ENCODE measurements at places on chromosomes 11 and 22.

DNA sequence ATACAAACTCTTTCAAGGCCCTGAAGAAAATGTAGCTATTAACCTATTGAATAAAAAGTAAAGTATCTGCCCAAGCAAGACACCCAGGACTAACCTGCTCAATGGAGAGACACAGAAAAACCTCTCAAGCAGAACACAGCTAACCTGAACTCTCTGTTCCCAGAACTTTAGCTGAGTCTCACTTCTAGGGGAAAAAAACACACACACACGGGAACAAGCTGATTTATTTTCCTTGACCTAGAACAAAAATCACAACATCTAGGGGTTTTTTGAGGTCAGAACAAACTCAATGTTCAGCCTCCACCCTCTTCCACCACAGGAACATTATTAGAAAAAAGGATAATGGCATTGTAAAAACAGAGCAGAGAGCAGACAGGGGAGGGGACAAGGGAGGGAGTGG lies 121.6 kb downstream of the BBOX1 start:
- no peak for DNase-seq

DNA sequence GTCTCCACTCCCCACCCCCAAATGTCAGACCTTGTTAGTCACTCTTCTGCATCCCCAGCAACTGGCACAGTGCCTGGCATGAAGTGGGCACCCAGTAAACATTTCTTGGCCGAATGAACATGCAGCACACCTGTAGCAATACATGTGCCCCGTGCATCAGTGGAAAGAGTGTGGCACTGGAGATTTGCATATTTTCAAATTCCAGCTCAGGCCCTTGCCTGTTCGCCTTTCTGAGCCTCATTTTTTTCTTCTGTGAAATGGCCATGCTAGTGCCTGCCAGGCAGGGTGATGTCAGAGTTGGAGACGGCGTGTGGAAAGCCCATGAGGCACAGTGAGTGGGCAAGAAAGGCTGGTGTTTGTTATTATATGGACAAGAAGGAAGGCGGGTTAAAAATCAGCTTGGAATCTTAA lies 38.7 kb downstream of the CD82 start:
- no peak for DNase-seq

DNA sequence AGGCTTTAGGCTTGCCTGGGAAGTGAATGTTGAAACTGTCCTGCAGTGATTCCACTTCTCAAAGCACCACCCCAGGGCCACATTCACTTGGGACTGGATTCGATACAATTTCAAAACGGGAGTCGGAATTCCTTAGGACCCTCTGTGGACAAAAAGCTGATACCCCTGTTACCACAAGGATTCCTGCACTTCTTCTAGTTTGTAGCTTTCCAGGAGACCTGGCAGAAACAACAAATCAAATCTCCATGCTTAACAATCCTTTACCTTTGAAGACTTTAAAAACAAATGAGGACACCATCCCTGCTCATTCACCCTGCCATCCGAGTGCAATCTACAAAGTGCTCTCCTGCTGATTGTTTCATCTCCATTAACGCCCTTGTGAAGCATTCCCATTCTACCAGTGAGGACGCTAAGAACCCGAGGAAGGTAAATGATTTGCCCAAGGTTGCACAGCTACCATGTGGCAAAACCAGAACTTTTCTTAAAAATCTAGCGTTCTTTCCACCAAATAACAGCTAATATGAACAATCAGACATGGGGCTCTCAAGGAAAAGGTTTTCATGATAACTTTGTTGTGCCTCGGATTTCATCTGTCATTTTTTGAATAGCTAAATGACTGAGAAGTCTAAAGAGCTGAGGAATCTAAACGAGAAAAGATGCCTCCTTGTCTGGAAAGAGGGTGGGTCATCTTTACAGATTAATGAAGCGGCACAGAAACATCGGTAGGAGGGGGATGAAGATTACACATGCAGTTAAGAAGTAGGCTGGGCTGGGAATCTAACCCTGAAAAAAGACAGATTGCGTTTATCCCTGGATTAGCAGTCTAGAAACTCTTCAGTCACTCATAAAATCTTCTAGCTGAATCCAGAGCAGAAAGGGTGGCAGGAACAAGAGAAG lies 720 bp upstream of the MPZL2 start:
- DNase-seq: no peak

GRCh38 chr11:6419009-6419631 lies at the start of gene APBB1:
Gene APBB1 (minus strand): TSS chr11:6419094. CDS start chr11:6411347, 7,747 bp downstream.
- peak; percentile 73 for DNase-seq

- no peak for DNase-seq
Observed at GRCh38 chr22:43889860-43890253, 2.0 kb downstream of the PNPLA5 start.

- no peak for DNase-seq
Observed at GRCh38 chr22:50571264-50572175, 6.7 kb downstream of the CPT1B start.

- DNase-seq: no peak
Observed at GRCh38 chr11:27444801-27445215, 27.8 kb downstream of the LGR4 start.

- DNase-seq: peak; percentile 16
Observed at GRCh38 chr11:762421-763072, 14.7 kb downstream of the GATD1 start.

DNA sequence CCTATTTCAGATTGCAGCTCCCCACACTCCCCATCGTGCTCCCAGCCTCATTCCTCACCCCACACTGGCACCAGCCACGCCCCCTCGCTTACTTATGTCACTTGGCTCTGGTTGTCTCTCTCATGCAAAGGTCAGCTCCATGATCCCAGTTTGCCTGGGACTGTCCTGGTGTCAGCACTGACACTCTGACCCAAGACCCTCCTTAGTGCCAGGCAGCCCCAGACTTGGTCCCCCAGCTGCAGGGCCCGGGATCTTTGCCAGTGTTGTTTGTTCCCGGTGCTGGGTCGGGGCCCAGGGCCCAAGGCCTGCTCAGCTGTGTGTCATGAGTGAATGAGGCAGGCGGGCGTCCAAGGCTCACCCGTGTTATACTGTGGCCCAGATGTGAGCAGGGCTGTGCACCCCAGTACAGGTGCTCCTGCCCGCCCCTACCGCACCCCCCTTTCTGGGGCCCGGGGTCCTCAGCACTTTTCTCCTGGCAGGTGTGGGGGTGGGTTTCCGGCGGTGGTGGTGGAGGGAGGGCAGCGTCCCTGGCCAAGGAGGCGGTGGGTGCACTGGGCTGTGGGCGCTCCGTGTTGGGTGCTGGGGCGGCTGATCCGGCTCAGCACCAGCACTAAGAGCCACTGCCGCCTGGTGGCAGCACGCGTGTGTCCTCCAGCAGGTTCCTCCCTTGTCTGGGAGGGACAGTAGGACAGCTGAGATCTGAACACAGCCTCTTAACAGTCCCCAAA lies 19.5 kb downstream of the IL17REL start:
- peak; percentile 77 for DNase-seq

DNA sequence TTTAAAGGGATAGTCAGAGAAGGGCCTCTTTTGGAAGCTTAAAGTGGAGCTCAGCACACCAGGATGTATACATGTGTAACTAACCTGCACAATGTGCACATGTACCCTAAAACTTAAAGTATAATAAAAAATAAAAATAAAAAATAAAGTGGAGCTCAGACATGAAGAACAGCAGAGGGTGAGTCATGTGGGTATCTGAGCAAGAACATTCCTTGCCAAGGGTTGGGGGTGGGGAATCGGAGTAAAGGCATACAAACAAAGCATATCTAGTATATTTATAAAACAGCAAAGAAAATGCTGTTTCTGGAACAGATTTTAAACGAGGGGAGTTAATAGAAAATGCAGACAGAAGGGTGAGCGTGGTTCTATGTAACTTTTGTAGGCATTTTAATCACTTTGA lies 562.6 kb upstream of the ANO3 start:
- DNase-seq: no peak

DNA sequence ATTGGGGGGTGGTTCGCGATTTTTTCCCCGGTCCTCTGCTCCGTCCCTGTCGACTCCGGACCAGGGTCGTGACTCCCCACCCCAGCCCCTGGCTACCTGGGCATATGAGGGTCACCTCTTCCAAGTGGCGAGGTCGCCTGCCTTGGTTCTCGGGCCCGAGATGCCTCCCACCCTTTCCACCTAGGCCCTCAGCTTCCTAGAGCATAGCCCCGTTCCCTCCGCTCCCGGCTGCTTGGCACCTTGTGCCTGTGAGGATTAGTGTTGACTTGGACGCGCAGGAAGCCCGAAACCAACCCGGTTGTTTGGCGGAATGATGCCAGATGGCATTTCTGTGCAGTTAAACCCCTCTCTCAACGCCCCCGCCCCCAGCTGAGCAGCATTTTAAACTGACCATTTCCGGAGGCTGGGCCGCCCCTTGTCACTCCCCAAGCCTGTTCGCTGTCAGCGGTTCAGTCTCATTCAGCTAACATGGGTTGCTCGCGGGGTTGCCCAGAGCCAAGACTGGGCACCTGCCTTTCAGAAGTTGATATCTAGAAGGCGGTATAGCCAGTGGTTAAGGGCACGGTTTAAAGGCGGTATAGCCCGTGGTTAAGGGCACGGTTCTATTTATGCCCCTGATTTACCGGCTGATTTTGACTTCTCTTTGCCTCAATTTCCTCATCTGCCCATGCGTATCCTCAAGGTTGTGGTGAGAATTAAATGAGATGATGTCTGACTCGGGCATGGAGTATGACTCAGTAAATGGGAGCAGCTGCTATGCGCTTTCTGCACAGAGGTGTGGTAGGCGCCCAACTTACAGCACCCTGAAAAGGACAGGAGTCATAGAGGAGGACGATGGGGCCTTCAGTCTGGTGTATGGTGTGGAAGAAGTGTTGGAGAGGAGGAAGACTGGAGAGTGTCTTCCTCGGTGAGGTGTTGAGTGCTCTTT lies 639 bp downstream of the INCENP start:
- peak; percentile 22 for DNase-seq

- DNase-seq: no peak
Observed at GRCh38 chr22:49062155-49062801, 765.4 kb downstream of the BRD1 start.
